ENCODE measurements at places on chromosomes 5 and 9. TPM values are rescaled to one million over a fixed set of nuclear protein-coding genes. Genes with fewer than 3 reads are reported as not detected.

- DNase-seq: no peak
Observed at GRCh38 chr5:139723986-139724587, 71.5 kb upstream of the PSD2 start.

DNA sequence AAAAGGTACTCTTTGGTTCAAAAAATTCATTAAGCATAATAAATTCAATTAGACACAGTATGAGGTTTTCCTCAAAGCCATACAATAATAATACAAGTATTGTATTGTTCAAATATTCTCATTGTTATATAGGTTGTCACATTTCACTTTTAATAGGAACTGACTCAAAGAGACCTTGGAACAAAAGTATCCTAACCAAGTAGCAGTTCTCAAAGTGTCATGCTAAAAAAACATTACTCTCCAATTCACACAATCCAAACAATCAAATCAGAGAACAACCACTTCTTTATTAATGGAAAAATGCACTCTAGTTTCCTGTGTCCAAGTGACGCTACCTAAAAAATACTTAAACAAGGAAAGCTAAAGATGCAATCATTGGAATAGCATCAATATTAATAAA, 115.4 kb downstream of the DENND1A start:
- no peak for DNase-seq

The MCC gene
- total RNA-seq: 47.7 TPM

- no peak for DNase-seq
Observed at GRCh38 chr9:112555101-112555643, 68.5 kb downstream of the KIAA1958 start.

DNA sequence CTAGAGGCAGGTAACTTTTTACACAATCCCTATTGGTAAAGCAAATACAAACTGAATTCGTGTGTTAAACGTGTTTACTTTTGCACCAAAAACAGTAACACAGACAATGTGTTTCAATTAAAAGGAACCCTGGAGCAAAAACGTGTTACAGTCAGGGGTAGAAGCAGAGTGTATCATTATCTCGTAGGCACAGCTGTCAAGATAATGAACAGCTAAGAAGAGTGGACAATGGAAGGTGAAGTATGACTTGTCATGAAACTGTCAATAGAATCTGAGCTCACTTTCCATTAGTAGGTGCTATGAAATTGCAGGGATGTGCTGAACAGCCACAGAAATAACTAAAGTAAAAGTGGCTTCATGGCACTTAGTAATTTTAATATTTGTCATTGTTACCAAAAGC, 1229.8 kb upstream of the WWC1 start:
- no peak for DNase-seq

DNA sequence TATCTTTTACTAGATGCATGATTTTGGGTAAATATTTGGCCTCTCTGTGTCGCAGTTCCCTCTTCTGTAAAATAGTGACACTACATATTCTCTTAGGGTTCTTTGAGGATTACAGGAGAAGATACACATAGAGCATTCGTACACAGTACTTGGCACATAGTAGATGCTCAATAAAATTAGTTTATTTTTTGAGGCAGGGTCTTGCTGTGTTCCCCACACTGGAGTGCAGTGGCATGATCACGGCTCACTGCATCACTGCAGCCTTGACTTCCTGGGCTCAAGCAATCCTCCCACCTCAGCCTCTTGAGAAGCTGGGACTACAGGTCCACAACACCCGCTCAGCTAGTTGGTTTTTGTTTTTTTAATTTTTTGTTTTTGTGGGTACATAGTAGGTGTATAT, 1.6 kb downstream of the SCAI start:
- DNase-seq: no peak

GRCh38 chr5:31285025-31285424, 91.5 kb downstream of the CDH6 start:
- DNase-seq: no peak

DNA sequence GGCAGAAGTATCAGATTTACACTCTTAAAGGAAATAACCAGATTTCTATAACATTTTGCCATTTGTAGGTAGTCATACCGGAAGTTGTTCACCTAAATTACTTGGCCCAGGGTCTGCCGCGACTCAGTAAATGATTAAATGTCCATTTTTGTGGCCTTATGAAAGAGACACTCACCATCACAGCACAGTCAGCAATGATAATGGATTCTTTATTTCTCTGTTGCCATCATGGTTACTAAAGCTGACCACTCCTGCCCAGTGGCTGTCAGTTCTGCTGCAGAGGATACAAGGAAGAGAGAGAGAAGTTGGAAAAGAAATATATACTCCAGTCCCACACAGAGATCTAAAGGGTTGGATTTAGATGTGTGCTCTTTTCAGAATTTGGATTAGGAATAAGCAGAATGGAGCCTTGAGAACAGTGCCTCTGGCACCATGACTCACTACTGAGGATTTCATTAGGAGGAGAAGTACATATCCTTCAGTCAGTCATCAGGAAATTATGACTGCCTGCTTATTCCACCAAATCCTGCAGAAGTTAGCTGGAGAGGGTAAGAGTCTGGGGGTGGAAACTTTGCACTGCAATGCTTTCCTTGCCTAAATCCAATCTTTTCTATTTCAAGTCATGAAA, 72.8 kb upstream of the EFNA5 start:
- no peak for DNase-seq

GRCh38 chr5:111929867-111930266, 172.9 kb upstream of the NREP start:
- no peak for DNase-seq

DNA sequence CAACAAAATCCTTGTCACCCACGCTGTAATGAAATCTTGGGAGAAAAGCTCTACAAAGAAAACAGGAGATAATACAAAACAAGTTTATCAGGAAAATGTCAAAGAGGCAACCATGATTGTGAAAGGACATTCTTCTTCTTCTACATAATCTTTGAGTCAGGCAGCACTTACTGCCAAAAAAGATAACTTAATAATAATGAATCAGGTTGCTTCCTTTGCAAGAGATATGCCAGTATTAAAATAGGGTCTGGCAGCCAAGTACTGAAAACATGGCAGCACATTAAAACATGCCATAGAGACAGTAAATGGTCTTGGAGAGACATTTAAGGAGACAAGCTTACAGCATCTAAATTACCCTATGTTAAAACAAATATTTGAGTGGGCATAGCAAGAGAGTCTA, 1573.4 kb downstream of the EFNA5 start:
- DNase-seq: no peak

DNA sequence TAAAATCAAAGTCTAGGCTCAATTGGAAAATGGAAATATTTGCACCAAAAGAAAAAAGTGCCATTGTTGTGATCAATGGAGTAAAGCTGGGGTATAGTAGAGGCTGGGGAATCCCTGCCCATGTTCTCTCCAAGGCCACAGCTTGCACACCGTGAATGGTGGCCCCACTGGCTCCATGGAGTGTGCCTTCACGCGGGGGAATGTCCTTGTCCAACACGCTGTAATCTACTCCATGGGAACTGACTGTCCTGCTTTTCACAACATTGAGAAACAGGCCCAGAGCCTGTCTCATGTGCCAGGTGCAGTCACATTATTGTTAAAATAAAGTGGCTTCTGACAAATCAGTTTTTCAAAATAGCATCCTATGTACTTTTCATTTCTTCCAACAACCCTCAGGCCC, 33.1 kb upstream of the ITGA2 start:
- DNase-seq: no peak

The N4BP3 gene
- 4.6 TPM for total RNA-seq

DNA sequence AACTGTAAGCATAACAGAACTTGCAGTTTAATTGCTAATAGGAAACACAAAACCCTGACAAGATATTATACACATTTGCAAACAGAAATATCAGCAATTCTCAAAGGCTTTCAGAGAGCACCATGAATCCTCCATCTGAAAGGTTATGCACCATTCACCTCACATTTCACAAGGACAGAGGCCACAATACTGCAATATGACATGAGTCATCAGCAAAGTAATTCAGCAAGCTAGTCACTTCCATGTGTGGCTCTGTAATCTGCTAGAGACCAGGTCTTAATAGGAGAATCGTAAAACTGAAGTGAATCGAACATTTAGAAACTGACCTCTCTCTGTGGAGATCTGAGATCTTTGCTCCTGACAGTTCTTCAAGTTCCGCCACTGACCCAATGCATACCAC, 28.3 kb downstream of the IARS1 start:
- no peak for DNase-seq

Data from skin of body (tissue), 3 donors.